ENCODE measurements at places on chromosomes 7 and 10.

DNA sequence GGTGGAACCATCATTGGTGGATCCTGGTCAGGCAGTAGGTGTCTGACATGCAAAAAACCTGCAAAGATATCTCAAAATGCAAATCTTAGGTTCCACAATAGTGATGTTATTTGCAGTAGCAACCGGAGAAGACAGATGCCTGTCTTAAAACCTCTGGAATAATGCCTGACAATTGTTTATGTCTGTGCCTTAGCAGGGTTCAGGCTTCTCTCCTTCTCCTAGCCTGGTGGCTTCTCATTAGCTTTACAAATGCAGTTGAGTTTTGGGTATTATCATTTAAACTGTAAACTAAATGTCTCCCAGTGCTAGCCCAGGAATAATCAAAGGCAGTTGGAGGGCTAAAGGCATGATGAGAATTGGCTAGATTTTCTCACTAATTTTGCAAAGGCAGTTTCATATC is 146.3 kb upstream of the NRG3 start:
- no peak for DNase-seq

- DNase-seq, result no peak
Measured at GRCh38 chr10:95309958-95310357, 19.2 kb upstream of the PDLIM1 start.

- peak; percentile 29 for DNase-seq
Measured at GRCh38 chr7:88111954-88112471, 107.8 kb downstream of the SRI start.

GRCh38 chr10:47026301-47027107 is 115.3 kb downstream of the PTPN20 start:
- DNase-seq, result no peak

- peak; percentile 88 for DNase-seq
Measured at GRCh38 chr10:1488970-1489548, 248.3 kb downstream of the ADARB2 start.

DNA sequence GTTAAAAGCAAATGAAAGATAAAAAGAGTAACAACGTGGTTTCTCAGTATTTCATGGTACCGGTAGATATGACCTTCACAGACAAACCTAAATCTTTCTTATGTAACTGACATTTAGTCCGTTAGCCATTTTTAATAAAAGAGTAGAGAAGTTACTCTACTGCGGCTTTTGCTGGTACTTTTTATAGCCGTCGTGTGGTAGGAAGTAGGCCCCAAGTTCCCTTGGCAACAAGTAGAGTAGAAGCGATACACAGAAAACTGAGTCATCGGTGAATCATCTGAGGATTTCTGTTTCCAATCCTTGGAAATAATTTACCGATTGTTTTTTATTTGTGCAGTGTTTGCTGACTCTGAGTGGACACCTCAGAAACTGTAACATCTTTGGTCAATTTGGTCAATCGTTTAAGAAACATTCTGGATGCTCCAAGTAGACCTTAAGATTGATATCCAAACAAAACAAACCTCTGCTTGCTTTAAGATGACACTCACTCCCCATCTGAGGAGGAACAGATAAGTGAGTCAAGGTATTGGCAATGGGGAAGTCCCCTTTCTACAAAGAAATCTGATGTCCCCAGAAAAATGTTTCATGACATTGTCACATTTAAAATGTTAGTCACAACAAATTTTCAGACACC is 63.9 kb upstream of the AHR start:
- DNase-seq, result peak; percentile 43

GRCh38 chr7:82317257-82317721 is 126.3 kb downstream of the CACNA2D1 start:
- no peak for DNase-seq

- no peak for DNase-seq
Measured at GRCh38 chr10:36183726-36184125, 541.6 kb upstream of the FZD8 start.

GRCh38 chr7:35700333-35700732 is 5.4 kb upstream of the HERPUD2 start:
- DNase-seq, result peak; percentile 38

DNA sequence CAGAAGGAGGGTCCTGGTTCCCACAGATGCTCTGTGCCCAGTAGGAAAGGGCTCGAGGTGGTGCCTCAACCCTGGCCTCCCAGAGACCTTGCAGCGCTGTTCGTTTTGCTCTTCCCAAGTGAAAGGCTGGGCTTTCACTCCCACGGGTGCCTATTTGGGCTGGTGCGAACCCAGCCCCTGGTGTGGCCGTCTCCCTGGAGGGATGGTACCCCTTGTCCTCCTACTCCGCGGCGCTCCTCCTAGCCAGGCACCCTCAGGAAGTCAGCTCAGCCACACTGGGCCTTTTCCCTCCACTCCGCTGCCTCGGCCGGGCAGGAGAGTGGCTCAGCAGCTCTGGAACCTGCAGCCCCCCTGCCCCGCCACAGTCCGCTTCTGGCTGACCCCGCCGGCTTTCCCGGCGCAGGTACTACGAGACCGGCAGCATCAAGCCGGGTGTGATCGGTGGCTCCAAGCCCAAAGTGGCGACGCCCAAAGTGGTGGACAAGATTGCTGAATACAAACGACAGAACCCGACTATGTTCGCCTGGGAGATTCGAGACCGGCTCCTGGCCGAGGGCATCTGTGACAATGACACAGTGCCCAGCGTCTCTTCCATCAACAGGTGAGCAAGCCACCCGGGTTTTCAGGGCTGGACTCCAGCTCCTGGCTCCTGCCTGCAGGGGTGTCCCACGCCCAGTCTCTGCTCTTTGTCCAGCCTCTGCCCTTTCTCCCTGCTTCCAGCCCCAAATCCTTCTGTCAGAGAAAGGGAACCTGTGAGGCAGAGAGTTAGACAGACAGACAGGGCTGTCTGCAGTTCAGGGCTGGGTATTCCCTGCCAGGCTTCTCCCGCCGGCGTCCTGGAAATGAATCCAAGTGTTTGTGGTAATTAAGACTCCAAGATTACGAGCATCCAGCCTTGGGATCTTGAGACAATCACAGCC is 5.2 kb downstream of the PAX2 start:
- no peak for DNase-seq

Data from Karpas-422 (cell line).